ENCODE measurements at places on chromosomes 7 and 10. TPM values are rescaled to one million over a fixed set of nuclear protein-coding genes. Genes with fewer than 3 reads are reported as not detected.

DNA sequence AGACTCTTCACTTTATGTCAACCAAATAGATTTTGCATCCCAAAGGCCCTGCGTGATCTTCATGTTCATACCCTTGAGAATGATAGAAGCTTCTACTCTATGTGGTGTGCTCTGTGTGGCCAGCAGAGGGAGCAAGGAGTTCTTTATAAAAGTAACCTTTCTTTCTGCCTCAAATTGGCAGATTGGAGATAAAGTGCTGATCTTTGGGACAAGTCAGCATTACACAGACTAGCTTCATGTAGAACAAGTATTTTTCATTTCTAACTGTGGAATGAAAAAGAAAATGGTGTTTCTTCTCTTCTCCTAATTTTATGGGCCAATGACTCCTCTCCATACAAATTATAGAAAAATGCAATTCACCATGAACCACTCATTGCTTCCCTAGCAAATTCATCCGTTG is 1214.1 kb downstream of the SORCS1 start:
- DNase-seq = peak; percentile 21

DNA sequence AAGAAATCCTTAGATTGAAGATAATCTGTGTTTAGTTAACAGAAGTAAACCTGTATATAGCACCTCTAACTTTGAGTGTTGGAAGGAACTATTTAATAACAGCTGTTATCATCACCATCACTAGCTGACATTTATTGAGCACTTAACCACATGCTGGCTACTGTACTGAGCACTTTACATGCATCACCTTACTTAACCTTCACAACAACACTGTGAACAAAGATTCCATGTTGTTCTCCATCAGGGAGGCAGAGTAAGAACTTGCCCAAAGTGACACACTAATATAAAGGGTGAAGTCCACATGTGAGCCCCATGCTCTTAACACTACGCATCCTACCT is 182.2 kb downstream of the ST7 start:
- no peak for DNase-seq

DNA sequence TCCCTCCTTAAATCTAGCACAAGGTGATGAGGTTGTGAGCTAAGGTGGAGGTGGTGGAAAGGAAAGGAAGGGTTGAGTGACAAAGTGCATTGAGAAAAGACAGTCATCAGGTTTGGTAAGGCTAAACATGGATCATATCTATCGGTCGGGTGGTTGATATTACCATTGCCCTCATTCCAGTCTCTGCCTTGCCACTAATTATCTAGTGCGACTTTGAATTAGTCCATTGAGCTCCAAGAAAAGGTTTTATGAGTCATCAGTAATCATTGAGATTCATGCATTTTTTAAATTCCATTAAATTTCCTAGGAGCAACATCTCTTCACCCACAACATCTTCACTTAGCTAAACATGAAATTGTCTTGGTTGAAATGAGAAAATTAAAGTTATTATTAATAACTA is 68.9 kb upstream of the FRMD4A start:
- no peak for DNase-seq

DNA sequence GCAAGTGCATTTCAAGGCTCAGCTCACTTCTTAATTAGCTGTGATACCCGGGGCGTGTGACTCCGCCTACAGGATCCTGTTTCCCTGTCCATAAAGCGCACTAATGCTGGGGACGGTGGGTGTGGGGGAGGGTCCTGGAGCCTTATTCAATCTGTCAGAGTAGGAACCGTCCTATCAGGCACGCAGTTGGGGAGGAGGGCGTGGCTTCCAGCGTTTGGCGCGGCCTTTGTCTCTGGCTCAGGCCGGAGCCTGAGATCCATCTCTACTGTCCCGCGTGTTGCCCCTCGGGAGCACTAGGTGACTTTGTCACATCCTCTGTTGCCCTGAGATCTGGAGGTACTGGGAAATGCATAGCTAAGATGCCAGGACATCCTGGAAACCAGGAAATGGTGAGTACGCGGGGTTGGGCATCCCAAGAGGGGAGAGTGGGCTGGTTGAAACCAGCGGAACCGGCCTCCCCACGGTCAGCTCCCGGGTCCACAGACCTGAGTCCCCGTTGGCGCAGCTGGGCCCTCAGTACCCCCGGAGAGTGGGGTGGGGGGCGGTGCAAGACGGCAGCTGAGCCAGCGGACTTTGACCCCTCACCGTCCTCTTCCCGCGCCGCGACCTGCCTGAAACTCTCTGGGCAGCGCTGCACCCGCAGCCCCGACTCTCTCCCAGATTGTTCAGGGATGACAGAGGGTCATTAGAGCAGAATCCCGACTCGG is 104.4 kb upstream of the ZNF92 start:
- no peak for DNase-seq

DNA sequence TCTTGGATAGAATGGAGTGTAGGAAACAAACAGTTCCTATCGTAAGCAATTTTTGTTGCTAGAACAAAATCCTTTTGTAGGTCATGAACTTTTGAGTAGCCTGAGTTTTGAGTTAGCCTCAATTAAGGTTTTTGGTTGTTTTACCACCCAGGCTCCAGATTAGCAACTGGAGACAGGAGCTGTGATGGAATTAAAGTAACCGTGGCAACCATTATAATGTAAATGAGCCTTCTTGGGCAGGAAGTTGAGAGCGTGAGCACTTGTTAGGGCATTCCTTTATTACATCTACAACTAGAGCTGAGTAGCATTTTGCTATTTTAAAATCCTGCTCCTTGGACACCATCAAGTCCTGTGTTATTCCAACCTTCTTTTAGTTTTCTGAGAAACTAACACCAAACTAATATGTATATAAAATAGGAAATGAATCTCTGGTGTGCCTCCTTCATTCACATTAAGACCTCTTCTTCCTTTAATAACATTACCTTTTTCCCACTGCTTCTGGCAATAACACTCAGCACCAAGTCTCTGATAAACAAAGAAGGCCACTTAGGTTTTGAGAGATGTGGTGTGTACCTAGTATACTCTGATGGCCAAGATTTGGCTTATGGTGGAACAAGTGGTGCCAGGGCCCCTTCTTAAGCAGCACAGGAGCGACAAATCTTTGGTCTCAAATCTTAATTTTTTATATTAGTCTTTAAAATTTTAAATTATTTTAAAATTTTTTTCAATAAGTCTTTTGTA is 34.0 kb downstream of the AHCYL2 start:
- DNase-seq = no peak

DNA sequence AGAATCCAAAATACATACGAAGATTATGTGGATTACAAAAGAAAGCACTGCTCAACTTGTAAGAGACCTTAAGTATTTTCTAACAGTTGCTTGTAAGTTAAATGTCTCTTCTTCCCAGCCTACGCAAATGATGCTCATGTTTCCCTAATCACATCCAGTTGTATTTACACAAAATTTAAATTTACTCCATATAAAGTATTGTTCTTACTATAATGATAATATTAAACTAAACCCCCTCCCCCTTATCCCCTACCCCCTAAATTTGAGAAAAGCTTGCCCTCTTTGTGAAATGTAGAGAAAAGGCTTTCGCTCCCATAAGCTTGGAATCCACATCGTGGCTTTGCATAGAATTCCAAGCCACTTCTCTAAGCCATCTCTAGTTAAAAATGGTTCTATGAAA is 29.4 kb downstream of the ANKMY2 start:
- DNase-seq = no peak

IKZF1 gene
- 10.8 TPM for total RNA-seq

GIMAP4 gene
- total RNA-seq = 17.9 TPM

CALML5 gene
- total RNA-seq = 6,129 TPM
